Activated CD4-positive, alpha-beta T cell treated with anti-CD3 and anti-CD28 coated beads for 36 hours (primary cell): ENCODE measurements at places on chromosomes 7 and 10.

- DNase-seq: no peak
Observed at GRCh38 chr10:116699471-116700150, 42.8 kb downstream of the HSPA12A start.

DNA sequence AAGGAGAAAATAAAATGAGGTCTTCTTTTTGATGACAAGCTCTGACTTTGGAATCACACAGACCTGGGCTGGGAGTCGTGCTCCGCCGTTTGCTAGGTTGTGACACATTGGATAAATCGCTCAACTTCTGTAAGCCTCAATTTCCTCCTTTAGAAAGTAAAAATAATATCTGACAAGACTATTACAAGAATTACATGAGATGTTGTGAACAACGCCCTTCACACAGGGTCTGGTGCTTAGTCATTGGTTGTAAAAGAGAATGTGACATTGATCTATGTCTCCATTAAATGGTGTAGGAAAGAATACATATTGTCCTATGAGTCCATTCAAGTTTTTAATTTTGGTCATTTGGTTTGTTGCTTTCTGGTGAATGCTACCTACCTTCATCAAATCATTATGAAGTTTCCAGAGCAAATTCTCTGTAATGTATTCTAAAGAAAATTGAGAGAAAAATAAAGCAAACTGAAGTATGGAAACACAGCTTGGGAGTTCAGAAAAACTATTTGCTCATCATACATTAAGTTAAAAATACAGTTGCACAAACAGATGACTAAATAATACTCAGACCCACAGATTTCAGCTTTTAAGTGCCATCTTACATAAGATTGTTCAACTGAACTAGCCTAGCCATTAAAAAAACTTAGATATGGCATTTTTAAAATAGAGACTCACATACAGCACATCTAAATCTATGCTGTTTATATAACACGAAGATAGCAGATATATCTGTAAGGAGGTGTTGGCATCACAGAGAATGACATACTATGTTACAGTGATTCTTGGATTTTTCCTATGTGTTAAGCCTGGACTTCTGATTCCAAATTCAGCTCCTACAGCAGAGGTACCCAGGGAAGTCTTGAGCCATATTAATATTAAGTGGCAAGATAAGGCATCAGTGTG, 12.3 kb upstream of the ADRB1 start:
- DNase-seq: no peak

- no peak for DNase-seq
Observed at GRCh38 chr10:7572391-7572790, 94.4 kb downstream of the ITIH5 start.

DNA sequence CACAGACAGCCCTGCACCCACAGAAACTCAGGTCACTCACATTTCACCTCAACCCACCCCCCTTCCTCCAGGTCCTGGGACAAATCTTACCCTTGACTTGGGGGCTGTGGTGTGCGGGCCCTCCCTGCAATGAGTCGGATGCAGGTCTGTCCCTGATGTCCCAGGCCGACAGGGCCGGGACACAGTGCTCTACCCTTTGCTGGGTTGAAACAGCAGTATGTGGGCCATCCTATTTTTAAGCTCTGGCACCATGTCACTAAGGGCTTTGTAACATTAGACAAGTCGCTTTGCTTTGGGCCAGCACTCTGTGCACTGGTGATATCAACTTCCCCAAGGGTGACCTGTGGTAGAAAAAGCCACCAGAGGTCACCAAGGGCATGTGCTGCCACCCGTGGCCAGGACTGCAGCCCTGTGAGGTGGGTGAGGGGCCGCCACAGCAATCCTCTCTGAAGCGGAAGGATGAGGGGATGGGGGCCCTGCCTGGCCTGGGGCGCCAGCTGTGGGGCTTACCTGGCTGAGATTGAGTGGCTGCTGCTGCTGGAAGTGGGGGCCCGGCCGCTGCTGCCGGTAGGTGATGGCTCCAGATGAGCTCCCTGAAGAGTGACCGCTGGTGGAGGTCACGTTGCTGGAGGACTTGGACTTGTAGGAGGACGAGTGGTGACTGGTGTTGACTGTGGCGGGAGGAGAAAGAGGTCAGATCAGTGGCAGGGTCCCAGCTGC, 51.3 kb downstream of the CLEC2L start:
- no peak for DNase-seq

DNA sequence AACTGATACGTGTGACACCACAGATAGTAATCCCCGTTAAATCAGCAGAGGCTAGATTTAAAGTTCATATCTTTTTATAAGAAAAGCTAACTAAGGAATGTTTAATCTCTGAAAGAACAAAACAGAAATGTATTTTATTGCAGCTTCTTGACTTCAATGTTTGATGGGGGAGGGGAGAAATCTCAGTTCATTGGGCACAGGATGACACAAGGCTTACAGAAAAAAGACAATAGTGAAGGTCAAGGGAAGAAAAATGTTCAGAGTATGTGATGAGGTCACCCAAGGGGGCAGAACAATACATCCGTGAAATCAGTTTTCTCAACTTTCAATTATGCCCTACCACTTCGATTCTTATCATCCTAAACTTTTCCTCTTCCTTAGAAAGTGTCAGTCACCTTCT, 102.9 kb downstream of the ELAPOR2 start:
- no peak for DNase-seq

DNA sequence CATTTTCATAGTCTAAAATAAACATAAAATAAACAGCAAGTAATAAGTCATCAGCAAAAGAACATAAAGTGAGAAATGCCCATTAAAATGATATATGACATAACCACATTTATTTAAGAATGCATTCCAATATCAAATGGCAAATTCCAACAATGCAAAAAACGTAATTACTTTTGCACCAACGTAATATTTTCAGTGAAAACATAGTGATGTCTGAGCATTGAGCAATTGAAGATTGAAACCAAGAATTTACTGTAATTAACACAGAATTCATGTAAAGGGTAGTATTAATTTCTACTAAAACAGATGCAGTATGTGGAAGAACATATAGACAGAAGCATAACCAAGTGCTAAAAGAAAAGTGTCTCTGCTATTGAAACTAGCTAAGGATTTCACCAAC, 123.0 kb upstream of the TNS3 start:
- DNase-seq: no peak

DNA sequence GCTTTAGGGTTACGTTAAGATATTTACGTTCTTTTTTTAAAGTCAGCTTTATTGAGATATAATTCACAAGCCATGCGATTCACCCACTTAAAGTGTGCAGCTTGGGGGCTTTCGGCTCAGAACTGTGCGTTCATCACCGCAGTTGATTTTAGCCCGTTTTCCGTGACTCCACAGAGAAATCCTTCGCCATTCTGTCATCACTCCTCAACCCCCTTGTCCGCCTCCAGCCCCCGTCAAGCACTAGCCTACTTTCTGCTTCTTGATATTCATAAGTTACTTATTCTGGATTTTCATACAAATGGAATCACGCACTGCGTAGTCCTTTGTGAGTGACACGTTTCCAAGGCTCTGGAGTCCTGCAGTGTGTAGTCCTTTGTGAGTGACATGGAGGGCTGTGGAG, 20.4 kb downstream of the FAM20C start:
- no peak for DNase-seq

GRCh38 chr7:54878339-54878738, 119.3 kb upstream of the SEC61G start:
- DNase-seq: no peak

- no peak for DNase-seq
Observed at GRCh38 chr10:108166401-108166800, 1001.9 kb upstream of the SORCS1 start.

DNA sequence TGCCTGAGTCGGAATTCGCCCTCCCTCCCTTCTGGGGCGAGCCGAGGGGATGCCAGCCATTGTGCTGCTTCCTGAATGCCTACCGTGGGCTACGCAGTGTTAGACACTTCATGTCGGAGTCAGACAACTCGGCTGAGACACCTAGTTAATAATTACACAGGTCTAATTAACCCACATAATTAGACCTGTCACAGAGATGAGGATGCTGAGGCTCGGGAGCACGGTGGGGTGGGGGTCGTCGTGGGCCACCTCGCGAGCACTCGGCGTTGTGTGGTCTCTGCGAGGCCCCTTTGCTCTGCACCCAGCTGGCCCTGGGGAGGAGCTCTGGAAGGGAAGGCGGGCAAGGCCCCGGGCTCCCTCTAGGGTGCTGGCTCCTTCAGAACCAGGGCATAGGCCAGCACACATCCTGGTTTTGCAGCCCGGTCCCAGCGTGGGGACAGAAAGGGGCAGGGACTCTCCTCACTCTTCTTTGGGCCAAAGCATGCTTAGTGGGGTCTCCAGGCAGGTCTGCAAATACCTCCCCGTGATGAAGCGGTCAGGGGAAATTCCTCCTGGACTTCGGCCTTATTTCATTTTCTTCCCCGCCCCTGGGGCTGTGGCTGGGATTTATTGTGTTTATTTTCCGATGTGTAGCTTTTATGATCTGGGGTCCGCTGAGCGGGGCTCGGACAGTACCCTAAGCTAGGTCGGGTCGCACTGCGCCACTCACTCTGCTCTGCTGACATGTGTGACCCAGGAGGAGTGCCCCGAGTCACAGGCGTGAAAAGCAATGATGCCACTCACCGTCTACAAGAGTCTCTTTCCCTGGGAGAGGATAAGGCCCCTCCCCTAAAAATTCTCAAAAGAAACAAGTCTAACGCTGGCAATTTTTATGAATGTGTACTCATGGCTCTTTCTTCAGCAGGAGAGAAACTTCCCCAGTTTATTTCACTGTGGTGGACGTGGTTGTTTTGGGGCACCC, 4.9 kb upstream of the FOXL3 start:
- DNase-seq: no peak

- DNase-seq: no peak
Observed at GRCh38 chr10:68735119-68735518, 14.1 kb downstream of the CCAR1 start.

- DNase-seq: no peak
Observed at GRCh38 chr10:14674376-14675050, 100.2 kb downstream of the FAM107B start.

DNA sequence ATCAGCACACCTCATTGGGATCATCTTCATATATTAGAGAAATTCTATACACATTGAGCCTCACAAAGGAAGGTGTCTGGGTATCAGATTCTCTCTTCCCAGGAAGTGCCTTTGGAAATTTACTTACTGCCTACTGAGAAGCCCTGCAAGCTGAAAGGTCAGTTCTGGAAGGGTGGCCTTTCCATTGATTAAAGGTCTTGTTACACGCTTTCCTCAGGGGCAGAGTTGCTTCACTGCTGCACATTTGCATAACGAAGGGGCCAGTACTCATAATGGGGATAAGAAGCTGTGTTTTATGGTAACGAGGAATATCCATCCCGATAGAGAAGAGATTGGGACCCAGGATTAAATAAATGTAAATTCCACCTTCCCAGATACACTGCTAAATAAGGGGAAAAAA, 19.4 kb upstream of the IL15RA start:
- DNase-seq: no peak

- DNase-seq: peak; percentile 23
Observed at GRCh38 chr7:91636129-91636724, 244.3 kb downstream of the MTERF1 start.

- DNase-seq: no peak
Observed at GRCh38 chr10:70306181-70306705, 22.4 kb upstream of the NPFFR1 start.

- no peak for DNase-seq
Observed at GRCh38 chr10:31426401-31426800, 107.4 kb downstream of the ZEB1 start.

DNA sequence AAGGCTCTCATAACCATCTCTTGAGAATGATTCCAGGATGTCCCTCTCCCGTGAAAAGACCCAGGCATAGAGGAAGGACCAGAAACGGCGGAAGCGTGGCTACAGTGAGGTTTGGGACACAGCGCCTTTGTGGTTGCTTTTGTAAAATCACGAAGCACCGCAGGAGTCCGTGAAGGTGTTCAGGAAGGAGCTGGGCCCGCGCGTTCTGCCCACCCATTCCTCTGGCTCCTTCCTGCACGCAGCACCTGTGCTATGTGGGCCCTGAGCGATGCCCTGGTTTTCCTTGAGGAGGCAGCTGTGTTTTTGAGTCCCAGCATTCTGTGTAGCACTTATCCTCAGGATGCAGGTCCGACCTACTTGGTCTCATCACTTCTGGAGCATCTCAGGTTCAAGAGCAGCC, 112.8 kb downstream of the TRRAP start:
- no peak for DNase-seq

- DNase-seq: no peak
Observed at GRCh38 chr7:148712678-148713329, 14.1 kb downstream of the CUL1 start.

- no peak for DNase-seq
Observed at GRCh38 chr7:116198748-116199410, 11.5 kb upstream of the TES start.

DNA sequence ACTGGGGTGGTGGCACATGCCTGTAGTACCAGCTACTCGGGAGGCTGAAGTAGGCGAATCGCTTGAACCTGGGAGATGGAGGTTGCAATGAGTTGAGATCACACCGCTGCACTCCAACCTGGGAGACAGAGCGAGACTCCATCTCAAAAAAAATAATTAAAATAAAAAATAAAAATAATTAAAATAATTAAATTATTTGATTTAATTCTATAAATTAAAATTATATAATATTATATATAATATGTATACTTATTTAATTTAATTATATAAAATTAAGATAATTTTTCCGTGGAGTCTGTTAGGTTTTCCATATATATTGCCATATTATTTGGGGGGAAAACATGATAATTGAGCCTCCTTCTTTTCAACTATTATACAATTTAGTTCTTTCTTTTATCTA, 12.0 kb downstream of the WIPF3 start:
- no peak for DNase-seq

GRCh38 chr10:97278491-97278989, 13.9 kb downstream of the ARHGAP19 start:
- no peak for DNase-seq

DNA sequence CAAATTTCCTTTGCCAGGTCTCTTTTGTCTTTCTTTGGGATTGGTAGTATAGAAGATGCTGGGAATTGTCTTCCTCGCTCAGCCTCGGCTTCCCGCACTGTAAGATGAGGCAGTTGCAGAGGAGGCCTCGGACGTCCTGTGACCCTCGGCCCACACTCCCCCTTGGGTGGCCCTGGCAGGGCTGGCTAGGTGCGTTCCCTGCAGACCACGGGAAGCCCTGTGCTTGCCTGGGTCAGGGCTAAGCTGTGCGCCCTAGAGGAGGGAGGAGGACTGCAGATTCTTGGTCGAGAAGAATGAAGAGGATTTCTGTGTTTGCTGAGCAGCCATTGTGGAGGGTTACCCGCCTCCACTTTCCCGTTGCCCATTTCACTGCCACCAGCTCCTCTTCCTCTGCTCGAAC, 42.8 kb downstream of the WIPI2 start:
- DNase-seq: no peak
